Left ventricle myocardium superior (tissue), 1 donor: ENCODE measurements at places on chromosomes 6 and 20. TPM values are rescaled to one million over a fixed set of nuclear protein-coding genes. Genes with fewer than 3 reads are reported as not detected.

DNA sequence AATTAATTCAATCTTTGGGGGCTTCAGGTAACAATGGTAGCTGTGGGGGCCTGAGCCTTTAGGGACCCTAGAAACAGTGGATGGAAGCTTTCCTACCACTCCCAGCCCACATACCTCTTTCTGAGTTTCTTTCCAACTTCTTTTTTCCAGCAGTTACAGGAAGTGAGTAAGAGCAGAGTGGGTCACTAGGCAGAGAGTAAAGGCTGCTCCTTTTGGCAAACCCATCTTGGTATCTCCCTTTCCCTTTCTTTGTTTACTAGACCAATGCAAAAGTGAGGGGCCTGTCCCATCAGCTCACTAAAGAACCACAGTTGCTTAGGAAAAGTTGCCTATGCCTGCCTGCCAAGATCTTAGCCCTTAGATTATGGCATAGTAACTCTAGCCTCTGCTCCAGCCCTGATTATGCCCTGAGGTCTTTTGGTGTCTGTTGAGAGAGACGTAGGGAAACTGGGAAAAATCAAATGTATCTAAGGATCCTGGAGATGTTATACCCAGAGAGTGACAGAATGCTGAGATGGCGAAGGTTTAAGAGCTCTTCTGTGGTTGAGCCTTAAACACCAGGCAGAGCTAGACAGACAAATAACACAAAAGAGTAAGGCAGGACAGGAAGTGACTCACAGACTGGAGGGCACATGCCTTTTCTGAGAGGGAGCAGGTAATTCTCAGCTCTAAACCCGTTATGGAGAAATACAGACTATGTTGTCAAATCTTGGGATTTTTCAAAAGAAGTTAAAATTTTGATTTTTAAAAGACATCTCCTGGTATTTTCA is 31.3 kb downstream of the TRMT6 start:
- no peak for DNase-seq

CAPN11 gene
- total RNA-seq, result 0.40 TPM

KDM1B gene
- 13.3 TPM for total RNA-seq

CRIP3 gene
- total RNA-seq, result 6.6 TPM

- DNase-seq, result peak; percentile 49
Observed at GRCh38 chr6:3929281-3929798, 80.2 kb downstream of the FAM50B start.

TAF8 gene
- total RNA-seq, result 32.2 TPM

GRCh38 chr6:113930183-113930582 is 40.8 kb downstream of the HDAC2 start:
- no peak for DNase-seq

DNA sequence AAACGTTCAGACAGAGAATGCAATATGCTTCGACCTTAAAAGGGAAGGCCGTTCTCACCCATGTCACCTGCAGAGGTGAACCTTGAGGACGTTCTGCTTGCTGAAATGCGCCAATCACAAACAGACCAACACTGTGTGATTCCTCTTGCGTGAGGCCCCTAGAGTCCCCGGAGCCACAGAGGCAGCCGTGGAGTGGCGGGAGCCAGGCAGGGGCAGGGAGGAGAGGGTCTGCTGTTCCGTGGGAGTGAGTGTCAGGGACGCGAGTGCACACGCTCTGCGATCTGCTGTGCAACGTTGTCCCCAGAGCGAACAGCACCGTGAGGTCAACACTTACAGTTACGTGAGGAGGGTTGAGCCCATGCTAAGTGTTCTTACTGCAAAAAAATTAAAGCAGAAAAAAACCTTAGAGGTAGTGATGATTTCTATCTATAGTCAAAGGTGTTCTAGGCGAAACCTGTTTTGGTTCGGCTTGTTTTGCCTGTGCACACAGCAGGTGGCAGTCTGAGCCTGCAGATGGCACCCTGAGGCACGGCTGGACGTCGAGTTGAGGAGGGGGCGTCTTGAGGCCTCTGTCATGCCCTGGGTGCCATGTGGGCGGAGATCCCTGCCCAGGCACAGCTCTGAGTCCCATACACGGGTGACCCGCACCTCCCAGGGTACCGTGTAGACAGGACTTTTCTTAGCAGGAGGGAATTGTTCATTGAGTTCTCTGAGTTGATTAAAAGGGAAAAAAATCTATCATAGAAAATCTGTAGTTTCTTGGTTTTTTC is 71.7 kb upstream of the FRMD1 start:
- DNase-seq, result no peak

HTR1E gene
- total RNA-seq, result not detected

GRCh38 chr6:6869094-6869493 is 238.7 kb upstream of the RREB1 start:
- DNase-seq, result no peak

ASIP gene
- total RNA-seq, result 9.5 TPM

GRCh38 chr6:23494367-23494766 is 631.6 kb upstream of the NRSN1 start:
- DNase-seq, result no peak

- no peak for DNase-seq
Observed at GRCh38 chr6:125432963-125433362, 131.2 kb upstream of the HDDC2 start.

TPD52L2 gene
- total RNA-seq, result 78.0 TPM

- peak; percentile 45 for DNase-seq
Observed at GRCh38 chr6:69866351-69866769, at the start of gene COL19A1. COL19A1 (plus strand) TSS chr6:69866556; CDS start chr6:69879568, 13,012 bp downstream.

MTFR2 gene
- 0.25 TPM for total RNA-seq

- no peak for DNase-seq
Observed at GRCh38 chr6:146968041-146968760, 236.0 kb upstream of the STXBP5 start.

DYNLT2 gene
- 0.62 TPM for total RNA-seq

GRCh38 chr6:24689964-24690363 is 23.1 kb downstream of the ACOT13 start:
- DNase-seq, result no peak

GRCh38 chr6:130037207-130037811 is 18.9 kb downstream of the L3MBTL3 start:
- DNase-seq, result no peak

FAXC gene
- not detected for total RNA-seq

TUBB2B gene
- 1.0 TPM for total RNA-seq

MAP7 gene
- 3.9 TPM for total RNA-seq

DNA sequence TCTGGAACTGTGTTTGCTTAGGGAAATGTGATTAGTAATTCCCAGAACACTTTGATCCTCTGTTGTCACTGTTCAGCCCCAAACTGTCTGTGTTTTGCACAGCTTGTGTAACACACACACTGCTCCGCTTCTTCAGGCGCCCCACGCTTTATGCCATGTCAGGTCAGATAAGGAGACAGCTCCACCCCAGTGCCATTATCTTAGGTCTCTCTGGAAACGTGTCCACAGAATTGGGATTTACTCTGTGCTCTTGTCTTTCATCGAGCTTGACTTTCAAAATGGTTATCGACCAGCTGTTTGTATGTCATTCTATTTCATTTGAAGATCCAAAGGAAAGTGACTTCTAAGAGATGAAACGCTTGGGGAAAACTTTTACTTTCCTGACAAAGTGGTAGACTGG is 106.4 kb upstream of the SSTR4 start:
- DNase-seq, result no peak

DNA sequence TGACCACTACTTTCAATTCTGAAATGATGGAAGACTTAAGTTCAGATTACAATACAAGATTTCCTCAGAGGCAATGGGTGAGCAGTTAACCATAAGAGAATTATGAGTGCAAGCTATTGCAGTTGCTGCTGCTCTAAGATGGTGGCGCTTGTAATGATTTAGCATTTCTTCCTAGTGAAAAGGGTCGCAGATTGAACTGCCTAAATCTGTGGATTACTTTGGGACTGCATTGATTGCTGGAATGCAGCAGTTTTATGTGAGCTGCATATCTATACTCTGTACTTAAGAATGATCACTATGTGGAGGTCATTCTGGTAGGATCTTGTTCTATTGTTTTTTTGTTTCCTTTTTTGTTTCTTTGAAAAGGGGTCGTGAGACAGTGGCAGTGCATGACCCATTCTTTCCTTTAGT is 5.3 kb downstream of the SCAF8 start:
- no peak for DNase-seq

LPIN3 gene
- total RNA-seq, result 22.9 TPM

GRCh38 chr6:166855416-166855815 is 100.9 kb downstream of the RNASET2 start:
- no peak for DNase-seq

- no peak for DNase-seq
Observed at GRCh38 chr20:29299811-29300578, 1957.5 kb upstream of the DEFB115 start.

GRCh38 chr6:43298565-43299337 is 691 bp downstream of the SLC22A7 start:
- no peak for DNase-seq

GRCh38 chr20:63177134-63177784 is 38.7 kb downstream of the YTHDF1 start:
- no peak for DNase-seq

HS3ST5 gene
- not detected for total RNA-seq

- peak; percentile 38 for DNase-seq
Observed at GRCh38 chr6:167093922-167094432, 28.9 kb upstream of the CCR6 start.

MAS1 gene
- not detected for total RNA-seq

- DNase-seq, result no peak
Observed at GRCh38 chr6:29403801-29404200, 8.4 kb downstream of the OR12D2 start.

SLC22A1 gene
- 0.17 TPM for total RNA-seq

GRCh38 chr6:84625506-84625905 is 138.9 kb downstream of the TBX18 start:
- no peak for DNase-seq

UNC5CL gene
- total RNA-seq, result 0.20 TPM

- no peak for DNase-seq
Observed at GRCh38 chr6:112330071-112330878, 16.9 kb upstream of the RFPL4B start.

DNA sequence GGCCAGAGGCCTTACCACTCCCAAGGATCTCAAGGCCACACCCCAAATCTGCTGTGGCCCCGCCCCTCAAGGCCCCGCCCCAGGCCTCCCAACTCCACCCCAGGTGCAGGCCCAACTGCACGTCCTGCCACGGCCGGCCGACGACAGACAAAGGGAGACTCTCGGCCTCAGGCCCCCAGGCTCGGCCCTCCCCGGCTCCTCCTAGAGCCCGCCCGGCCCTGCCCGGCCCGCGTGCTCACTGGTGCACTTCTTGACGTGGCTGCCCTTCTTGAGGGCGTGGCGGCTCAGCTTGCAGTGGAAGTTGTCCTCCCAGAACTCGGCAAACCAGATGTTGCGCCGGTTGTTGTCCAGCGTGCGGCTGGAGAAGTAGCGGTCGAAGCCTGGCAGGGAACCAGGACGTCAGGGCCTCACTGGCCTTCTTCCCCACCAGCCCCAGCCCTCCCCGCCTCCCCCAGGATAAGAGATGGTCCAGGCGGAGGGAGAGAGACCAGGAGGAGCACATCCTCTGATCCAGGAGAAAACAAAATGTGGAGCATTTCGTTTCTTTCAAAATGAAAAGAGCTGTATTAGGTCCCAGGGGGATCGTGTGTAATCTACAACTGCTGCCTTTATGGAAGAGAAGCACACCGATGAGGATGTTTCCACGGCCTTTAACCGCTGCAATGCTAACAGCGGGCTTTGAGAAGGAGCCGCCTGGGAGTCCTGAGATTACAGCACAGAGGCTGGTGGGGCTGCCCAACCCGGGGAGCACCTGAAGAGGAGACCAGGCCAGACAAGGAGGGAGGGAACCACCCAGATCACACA is 89.4 kb downstream of the GRM4 start:
- DNase-seq, result peak; percentile 82

DNA sequence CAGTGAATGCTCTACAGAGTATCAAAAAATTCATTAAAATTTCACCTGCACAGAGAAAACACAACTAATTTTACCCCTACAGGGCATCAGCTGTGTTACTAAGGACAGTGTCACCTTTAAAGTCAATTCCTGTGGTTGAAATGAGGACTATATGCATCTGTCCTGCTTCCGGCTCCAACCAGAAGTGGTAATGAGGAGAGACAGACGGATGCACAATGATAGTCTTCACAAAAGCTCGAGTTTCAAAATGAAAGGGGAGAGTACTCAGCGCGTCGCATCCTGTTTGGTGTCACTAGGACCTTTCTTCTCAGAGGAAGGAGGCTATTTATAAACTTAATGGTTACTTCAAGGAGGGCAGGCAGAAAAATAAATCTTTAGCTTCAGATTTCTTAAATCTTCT is 86.5 kb downstream of the LYRM4 start:
- no peak for DNase-seq

- no peak for DNase-seq
Observed at GRCh38 chr6:118771253-118771652, 119.9 kb upstream of the CEP85L start.

CFAP61 gene
- 23.8 TPM for total RNA-seq

DNA sequence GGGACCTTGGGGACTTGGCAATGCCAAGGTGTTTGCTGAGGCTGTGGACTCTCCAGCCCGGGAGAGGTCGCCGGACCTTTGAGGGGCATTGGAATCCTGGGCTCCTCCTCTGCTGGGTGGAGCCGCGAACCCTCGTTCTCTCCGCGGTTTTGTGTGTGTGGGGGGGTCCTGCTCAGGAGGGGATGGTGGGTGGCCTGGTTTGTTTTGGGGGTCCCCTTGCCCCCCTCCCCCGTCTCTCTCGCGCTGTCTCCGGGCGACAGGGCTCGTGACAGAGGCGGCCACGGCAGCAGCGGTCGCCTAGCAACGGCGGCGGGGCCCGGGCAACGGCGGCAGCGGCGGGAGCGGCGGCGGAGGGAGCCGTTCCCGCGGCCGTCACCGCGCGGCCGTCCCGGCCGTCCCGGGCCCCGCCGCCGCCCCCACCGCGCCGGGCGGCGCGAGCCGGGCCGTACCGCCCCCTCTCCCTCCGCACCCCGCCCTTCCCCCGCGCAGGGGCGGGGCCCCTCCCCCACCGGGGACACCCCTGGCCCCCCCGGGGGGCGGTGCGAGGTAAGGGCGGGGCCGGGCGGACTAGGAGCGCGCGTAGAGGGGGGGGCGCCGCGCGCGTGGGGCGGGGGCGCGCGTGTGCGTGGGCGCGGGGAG is 7.8 kb downstream of the SYNGAP1 start:
- DNase-seq, result peak; percentile 79

SASH1 gene
- total RNA-seq, result 31.8 TPM

GRCh38 chr6:52552278-52552643 is 24.6 kb downstream of the TRAM2 start:
- DNase-seq, result no peak

DNA sequence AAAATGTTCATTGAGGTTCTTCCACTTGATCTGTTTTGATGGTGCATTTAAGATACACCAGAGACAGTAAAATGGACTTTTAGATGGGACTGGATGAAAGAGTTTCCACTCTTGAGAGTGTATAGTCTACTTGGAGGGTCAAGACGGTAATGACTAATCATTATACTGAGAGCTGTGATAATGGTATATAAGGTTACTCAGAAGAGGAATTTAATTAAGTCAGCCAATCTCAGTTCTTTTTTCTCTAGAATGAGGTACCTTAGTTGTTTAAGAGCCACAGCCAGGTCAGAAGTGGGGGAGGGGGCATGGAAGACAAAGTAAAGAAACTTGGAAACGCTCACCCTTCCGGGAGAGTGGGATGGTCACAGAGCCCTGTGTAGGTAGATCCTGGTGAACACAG is 123.9 kb downstream of the MAP3K4 start:
- DNase-seq, result no peak

DNA sequence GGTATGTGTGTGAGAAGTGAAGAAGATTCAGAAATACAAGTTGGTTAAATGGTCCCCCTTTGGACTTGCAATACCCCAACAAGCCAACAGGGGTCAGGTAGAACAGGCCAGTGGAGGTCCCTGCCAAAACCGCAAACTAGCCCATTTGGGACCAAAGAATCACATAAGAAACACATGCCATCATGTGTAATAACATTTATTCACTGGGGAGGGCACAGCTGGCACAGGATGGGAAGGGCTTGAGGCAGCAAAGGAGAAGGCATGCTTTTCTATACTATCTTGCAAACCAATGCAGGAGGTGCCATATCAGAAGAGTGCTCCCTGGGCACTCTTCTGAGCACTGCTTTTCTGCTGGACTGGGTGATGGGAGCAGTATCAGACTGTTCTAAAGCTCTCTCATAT is 116.1 kb upstream of the TRAF3IP2 start:
- no peak for DNase-seq
